NCI-H2081 (cell line): ENCODE measurements at places on chromosomes 5 and 9.

DNA sequence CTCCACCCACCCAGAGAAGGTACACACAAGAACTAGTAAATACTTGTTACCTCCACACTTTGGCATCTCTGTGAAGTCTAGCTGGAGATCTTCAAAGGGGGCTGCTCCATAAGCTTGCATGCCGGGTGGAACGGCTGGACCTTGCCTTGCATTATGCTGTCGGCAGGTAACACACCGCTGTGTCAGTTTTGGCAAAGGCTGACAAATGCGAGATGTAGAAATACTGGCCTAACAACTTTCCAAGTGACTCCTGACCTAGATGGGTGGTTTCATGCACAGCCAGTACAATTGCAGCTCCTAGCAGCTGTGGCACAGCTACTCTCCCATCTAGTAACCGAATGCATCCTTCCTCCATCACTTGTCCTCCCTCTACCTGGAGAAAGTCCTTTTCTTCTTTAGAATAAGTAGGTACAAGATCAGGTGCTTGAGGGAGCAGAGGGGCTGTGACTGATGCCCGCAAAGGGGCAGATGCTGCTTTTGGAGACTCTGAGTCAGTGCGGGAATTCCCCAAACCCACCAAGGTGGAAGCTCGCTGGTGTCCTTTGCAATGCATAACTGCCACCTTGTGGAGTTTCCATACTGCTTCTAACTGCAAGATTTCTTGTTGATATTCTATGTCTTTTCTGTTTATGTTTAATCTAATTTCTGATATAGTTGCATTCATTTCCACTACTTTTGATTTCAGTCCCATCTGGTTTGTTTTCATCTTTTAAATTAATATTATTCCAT lies 78.4 kb downstream of the TMEM161B start:
- no peak for DNase-seq

GRCh38 chr5:43482490-43483297 lies 971 bp downstream of the TMEM267 start:
- no peak for DNase-seq

- DNase-seq = no peak
These were observed 77.7 kb upstream of the SNX2 start for GRCh38 chr5:122697191-122697590.

GRCh38 chr5:1374679-1375055 lies 29.8 kb upstream of the CLPTM1L start:
- DNase-seq = no peak

- DNase-seq = peak; percentile 3
These were observed 16.4 kb upstream of the RNF180 start for GRCh38 chr5:64149268-64149667.

DNA sequence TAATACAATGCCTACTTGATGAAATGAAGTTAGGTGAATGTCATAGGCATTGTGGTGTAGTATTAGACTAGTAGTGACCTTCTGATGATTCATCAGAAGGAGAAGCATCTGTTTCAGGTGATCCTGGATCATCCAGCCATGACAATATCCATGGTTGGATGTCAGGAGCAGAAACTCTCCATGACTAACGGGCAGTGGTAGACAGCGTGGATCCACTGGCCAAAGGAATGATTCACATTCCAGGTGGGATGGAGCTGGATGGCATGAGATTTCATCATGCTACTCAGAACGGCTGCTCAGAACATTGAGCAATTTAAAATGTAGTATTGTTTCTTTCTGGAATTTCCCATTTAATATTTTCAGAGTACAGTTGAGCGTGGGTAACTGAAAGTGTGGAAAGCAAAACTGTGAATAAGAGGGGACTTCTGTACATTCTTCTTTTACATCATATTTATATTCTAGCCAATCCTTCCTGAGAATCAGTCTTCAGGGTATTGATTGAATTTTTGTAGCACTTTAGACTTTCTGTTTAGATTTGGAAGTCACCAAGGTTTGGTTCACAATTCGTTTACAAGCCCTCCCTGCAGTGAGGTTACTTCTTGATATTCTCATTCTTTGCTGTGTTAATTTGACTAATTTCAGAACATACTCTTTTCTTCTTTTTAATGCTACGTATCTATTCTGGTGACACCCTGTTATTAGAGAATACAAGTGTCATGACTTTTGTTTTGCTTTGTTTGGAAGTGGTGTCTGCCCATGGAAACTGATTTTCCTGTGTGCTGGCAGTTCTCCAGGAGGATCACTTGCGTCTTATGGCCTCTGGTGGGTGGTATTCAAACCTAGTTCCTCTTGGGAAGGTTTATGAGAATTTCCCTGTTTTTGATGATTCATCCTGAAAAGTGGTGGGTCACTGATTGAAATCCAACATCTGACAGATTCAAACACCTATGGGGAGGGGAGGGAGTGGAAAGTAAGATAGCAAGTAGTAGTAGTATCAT lies 12.2 kb upstream of the CLINT1 start:
- no peak for DNase-seq

DNA sequence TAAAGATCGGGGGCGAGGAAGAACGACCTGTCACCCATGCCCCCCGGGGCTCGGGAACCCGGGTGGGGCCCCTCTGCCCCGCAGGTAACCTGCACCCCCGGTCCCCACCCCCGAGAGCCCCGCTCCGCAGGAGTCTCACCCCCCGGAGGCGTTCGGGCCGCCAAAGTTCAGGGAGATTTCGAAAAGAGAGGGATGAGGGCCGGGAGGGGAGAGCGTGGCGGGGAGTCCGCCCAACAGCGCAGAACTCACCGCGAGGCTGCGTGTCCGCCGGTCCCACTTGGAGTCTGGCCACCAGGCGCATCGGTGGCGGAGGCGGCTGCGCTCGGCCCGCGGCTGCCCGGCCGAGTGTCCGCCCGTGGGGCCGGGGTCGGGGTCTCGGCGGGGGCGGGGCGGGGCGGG lies at the start of gene PHF19:
PHF19 (minus strand) TSS at position 347 of the 399 bp plus-strand sequence. CDS start 2,447 bp downstream, outside the sequence.
- DNase-seq = peak; percentile 42

GRCh38 chr5:643811-644271 lies 31.7 kb downstream of the CEP72 start:
- peak; percentile 38 for DNase-seq

- DNase-seq = no peak
These were observed 619.6 kb upstream of the ADAMTS16 start for GRCh38 chr5:4520559-4520958.

- no peak for DNase-seq
These were observed 33.9 kb upstream of the GLIS3 start for GRCh38 chr9:4333787-4334186.

GRCh38 chr9:127256324-127256723 lies 8.2 kb upstream of the GARNL3 start:
- DNase-seq = no peak

GRCh38 chr5:123204251-123204650 lies 115.2 kb downstream of the PRDM6 start:
- no peak for DNase-seq

GRCh38 chr5:134143944-134144941 lies 29.8 kb downstream of the TCF7 start:
- DNase-seq = no peak

DNA sequence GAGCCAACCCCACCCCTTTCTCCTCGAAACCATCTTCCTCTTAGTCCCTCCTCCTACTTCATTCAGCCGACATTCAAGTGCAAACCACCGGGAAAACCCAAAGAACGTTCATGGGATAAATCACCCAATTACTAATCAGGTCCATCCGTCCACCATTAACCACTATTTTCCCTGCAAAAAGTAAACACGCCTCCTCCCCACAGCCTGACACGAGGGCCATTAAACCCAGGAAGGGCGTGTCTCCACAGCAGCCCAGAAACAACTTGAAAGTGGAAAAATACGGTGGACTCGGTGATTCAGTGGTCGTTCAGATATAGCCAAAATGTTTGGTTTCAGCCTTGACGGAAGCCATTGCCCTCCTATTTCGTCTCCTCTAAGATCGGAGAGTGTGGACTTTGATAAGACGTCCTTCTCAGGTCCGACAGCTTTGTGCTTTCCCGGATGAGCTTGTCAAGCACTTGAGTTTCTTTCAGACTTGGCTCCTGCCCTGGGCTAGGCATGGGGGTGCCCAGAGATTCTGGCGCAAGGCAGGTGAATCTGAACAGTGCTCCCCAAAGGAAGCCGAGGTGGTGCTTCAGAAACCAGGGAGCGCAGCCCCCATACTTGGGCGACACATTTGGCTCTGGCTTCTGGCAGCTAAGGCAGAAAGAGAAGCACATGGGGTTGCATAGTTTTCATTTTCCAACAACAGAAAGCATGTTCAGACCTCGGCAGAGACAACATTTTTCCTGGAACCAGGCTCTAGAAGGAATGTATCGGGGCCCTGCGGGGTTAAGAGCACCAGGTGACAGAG lies 56.6 kb downstream of the SMIM23 start:
- no peak for DNase-seq

DNA sequence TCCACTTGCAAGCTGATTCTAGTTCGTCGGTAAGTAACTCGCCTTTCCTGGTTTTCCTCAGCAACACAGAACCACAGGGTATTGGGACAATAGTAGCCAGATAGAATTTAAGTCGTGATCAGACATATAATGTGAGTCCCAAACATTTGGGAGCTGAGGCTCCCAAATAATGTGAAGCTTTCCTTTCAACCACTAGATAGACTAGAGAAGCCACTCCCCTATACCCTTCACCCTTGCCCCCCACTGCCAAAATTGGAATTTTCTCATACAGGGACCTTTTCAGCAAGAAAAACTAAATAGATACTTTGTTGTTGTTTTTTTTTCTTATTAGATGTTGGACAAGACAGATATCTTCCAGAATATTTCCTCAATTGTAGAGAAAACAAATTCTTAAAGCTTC lies 1.9 kb downstream of the C6 start:
- no peak for DNase-seq

- no peak for DNase-seq
These were observed 287.6 kb upstream of the MSX2 start for GRCh38 chr5:174436750-174437149.

GRCh38 chr5:3010301-3010952 lies 258.9 kb upstream of the IRX2 start:
- no peak for DNase-seq

DNA sequence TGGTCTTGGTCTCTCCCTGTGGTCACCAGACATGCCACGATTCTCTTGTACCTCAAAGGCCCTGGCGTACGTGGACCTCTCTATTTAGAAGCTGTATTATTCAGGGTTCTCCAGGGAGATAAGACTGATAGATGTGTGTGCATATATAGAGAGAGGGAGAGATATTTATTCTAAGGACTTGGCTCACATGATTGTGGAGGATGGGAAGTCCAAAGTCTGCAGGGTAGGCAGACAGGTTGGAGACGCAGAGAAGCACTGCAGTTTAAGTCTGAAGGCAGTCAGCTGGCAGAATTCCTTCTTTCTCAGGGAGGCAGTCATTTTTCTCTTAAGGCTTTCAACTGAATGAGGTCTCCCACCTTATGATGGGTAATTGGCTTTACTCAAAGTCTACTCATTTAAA lies 16.3 kb downstream of the C9orf57 start:
- no peak for DNase-seq

DNA sequence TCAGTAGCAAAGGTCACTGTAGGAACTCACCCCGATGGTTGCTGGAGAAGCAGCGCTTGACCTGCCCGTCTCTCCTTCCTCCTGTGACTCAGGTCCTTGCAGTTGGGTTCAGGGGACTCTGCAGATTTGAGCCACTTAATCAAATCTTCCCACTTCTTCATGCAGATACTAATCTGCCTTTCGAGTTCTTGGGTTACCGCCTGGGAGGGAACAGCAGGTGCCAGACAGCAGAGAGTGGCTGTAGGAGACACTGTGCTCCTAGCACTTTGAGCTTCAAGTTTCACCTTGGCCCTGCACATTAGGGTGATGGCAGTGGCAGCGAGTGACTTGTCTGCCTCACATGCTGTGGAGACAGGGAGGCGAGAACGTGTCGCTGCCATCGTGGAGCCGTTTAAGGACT lies 478.3 kb downstream of the PSAT1 start:
- no peak for DNase-seq

DNA sequence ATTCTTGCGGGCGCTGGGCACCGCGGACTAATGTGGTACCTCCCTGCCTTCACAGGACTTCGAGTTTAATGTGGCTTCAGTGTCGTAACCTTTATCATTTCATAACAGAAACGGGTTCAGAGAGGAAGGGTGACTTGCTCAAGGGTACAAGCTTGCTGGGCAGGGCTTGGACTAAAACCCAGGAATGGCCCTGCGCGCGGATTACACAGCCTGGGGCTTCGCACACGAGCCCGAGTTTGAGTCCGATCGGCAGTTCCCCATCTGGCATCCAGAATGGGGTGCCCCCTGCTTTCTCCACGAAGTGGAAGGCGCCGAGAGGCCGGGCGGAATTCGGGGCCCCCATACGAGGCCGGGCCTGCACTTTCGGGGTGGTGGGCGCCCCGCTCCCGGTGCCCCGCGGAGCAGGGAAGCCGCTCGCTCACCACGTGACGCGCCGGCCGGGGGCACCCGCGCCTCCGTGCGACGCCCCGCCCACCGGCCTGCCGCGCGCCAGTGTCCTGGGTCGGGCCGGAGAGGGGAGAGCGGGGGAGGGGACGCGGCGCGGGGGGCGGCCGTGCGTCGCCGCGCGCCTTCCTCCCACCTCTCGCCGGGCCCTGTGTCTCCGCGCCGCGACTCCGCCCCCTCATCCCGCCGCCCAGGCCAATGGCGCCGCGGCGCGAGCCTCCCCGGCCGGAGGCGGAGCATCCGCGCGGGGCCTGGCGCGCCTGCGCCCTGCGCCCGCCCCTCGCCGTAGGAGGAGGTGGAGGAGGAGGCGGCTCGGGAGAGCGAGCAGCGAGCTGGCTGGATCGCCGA lies at the start of gene SET:
SET (plus strand) TSS at position 722 of the 792 bp plus-strand sequence. CDS start 361 bp downstream, outside the sequence.
- DNase-seq = peak; percentile 93

GRCh38 chr5:157778121-157778805 lies 34.8 kb downstream of the LSM11 start:
- DNase-seq = peak; percentile 84

DNA sequence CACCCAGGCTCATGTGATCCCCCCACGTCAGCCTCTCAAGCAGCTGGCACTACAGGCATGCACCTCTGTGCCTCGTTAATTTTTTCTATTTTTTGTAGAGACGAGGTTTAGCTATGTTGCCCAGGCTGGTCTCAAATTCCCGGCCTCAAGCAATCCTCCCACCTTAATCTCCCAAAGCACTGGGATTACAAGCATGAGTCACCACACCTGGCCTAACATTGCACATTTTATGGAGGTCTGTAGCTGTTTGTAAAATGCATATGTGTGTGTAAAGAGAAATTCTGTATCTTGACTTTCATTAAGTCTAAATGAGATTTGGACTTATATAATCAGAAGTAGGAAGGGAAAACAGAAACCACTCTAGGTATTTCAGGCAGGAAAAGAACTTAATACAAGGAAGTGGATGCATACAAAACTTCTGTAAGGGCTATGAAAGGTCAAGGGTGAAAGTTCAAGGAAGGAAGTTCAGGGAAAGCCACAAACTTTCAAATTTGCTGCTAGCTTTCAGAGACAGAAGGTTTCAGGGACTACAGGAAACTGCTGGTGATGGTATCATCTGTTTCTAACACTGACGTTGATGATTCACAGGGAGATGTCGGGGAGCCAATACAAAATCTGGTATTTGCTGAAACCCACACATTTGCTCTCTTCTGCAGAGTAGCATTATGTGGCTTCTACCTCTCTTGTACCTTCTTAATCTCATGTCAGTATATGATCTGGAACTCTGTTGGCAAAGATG lies 209.4 kb downstream of the PIK3R1 start:
- DNase-seq = no peak

DNA sequence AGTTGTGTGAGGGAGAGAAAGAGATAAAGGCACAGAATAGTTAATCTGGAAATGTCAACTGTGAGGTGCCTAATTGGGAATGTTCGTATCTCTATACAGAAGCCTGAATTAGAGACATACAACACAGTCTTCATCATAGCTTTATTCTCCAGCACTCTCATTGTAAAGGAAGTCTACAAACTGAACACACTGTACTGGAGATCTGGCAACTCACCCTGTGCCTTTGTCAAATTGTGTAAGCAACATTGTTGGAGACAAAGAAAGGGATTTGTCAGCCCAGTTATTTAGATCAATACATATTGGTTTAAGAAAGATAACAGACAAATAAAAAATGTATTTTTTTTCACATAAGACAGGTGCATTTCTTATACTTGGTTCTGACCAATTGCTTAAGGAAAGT lies 832.9 kb upstream of the DMAC1 start:
- DNase-seq = peak; percentile 16
